ENCODE measurements at places on chromosomes 7 and 10.
A peak's percentile ranks its signal among the peaks of the same experiment; 100 is the strongest.

GRCh38 chr10:58637352-58637751 is 124.7 kb downstream of the BICC1 start:
- DNase-seq = no peak

- no peak for DNase-seq
These were observed 590 bp upstream of the CRTAC1 start for GRCh38 chr10:98030991-98031431.

DNA sequence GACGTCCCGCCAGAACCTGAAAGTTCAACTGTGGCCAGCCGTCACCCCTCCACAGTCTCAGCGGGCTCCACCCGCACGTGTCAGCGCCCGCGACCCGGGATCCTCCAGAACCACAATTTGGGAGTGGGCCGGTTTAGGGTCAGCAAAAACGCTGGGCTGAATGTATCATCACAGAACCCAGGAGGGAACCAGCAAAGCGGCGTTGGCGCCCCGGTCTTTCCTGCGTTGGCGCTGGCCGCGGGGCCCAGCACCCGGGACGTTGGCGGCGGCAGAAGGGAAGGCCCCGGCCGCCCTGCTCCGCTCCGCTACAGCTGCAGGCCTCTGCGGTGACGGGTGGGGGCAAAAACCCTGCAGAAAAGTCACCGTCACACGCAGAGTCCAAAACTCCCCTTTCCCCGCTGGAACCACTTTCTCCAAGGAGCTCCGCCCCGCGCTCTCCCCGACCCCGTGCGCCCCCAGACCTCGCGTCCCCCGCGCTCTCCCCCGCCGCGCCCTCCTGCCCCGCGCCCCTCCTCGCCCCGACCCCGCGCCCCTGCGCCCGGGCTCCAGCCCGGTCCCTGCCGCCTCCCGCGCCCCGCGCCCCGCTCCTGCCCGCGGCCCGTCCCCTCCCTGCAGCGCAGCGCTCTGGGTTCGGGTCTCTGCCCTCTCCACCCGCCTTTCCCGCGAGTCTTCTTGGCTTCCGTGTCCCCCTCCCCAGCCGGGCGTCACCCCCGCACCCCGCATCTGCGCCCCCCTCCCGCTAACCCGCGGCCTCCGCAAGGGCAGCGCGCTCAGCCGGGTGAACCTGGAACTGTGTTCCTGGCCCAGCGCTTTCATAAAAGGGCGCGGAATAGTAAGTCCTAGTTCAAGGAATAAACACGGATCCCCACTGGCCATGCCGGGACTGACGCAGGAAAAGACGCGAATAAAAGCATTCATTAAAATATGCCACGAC is 24.0 kb upstream of the RNF32 start:
- DNase-seq = no peak

DNA sequence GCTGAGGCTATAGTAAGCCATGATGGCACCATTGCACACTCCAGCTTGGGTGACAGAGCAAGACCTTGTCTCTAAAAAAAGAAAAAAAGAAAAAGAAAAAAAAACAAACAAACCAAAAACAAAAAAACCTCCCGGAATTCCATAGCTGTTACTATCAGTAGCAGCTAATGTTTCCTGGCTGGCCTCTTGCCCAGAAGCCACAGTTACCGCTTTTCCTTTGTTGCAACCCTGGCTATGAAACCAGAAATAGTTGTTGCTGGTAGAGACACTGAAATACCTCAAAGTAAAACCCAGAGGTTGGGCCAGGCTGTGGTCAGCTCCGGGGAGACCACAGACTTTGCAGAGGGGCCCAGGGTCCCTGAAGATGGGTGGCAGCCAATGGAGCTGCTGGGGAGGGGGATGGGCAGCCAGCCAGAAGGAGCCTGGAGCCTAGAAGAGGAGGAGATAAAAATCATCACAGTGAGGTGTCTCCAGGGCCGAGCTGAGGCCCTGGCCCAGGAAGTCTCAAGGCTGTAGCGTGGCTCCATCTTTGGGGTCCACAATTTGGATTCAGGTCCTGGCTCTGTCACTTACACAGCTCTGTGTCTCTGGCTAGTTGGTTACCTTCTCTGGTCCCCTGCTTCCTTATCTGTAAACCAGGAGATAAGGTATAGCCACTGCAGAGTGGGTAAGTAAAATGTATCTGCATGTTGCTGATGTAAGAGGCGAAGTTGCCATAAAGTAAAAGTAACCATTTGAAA is 3.4 kb upstream of the CHST12 start:
- DNase-seq = peak; percentile 89

- DNase-seq = no peak
These were observed 111.0 kb upstream of the PLXDC2 start for GRCh38 chr10:19705250-19705649.

DNA sequence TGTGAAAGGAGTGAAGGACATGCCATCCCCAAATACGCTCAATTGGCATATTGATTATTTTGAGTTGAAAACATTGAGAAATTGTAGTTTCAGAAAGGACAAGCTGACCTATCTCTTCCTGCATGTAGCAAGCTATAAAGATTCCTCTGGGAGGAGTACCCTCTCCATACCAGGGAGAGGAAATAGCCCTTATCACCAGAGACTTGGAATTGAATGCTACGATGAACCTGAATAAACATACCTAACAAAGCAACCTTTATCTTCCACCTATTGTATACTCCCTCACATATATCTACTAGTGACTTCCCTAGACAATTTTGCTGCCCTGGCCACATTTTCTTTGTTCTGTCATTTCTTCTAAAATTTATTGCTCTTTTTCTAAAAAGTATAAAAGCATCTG is 150.2 kb upstream of the EEPD1 start:
- DNase-seq = no peak

GRCh38 chr7:111043561-111043960 is 47.4 kb upstream of the LRRN3 start:
- DNase-seq = no peak

- peak; percentile 11 for DNase-seq
These were observed 96.6 kb downstream of the MKLN1 start for GRCh38 chr7:131424219-131424822.

- DNase-seq = no peak
These were observed 85.6 kb upstream of the MTPN start for GRCh38 chr7:136062625-136063325.

GRCh38 chr10:70681731-70682005 is 9.4 kb downstream of the ADAMTS14 start:
- DNase-seq = no peak

GRCh38 chr10:74194999-74195398 is 44.0 kb downstream of the ADK start:
- no peak for DNase-seq

GRCh38 chr7:15308821-15309220 is 253.0 kb downstream of the AGMO start:
- DNase-seq = no peak

DNA sequence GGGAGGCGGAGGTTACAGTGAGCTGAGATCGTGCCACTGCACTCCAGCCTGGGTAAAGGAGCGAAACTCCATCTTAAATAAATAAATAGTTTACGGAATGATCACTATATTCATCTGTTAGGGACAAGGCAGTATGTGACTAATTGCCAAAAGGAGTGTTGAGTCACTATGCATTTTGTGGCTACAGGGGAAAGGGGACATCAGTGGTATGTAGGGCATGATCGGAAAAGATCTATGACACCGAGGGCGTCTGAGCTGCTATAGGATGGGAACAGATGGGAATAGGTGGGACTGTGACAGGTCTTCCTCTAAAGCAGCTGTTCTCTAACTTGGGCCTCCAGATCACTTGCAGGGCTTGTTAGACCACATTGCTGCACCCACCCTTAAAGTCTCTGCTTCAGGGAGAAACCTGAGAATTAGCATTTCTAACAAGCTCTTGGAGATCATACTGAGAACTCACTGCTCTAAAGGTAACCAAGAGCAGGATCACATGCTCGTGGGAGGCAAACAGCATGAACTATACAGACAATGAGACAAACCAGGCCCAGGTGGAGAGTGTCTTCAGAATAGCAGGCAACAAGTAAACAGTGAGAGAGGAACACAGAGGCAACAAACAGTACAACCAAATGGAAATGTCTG is 65.1 kb upstream of the ITGA8 start:
- no peak for DNase-seq

DNA sequence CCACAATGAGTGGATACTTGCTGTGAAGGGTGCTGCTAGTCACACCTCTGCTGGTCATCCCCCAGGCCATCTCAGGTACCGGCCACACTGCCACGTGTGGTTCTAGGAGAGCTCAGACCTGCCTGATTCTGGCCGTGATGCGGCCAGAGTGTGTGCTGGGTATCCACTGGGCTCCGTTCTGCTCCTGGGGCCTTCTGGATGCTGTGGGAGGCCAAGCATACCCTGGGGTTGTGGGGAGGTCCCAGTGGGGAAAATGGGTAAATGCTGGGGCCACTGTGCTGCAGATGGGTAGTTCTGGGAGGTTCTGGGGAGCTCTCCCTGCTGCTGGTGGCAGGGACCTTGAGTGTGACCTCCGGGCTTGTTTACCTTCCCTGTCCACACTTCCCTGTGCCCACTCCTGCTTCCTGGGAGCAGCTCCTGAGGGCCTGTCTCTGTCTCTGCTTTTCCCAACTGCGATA is 318.4 kb downstream of the GLRX3 start:
- DNase-seq = no peak

GRCh38 chr10:75740541-75740940 is 309.1 kb downstream of the LRMDA start:
- no peak for DNase-seq

GRCh38 chr7:38669965-38670520 is 38.9 kb upstream of the AMPH start:
- DNase-seq = no peak

DNA sequence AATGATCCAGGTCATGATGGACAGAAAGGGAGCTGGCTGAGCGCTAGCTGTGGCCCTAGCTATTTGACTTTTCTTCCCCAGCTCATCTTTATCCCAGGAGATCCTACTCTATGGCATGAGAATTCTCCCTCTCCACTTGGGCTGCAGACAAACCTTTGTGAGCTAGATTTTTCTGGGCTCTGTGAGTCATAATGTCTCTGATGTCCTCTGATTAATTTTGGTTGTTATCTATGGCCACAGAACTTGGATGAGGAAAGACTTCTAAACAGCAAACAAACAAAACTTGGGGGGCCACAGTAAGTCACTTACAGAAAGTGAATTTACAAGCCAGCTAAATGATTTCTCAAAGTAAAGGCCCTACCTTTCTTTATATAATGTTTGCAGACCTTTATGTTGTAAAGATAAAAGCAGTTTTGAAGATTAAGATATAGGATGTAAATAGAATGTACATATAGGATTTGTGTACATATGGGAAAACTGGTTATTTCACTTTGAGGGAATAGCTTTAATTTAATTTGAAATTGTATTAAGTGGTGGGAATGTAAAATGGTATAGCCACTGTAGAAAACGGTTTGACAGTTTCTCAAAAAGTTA is 10.4 kb downstream of the ABLIM1 start:
- DNase-seq = no peak

DNA sequence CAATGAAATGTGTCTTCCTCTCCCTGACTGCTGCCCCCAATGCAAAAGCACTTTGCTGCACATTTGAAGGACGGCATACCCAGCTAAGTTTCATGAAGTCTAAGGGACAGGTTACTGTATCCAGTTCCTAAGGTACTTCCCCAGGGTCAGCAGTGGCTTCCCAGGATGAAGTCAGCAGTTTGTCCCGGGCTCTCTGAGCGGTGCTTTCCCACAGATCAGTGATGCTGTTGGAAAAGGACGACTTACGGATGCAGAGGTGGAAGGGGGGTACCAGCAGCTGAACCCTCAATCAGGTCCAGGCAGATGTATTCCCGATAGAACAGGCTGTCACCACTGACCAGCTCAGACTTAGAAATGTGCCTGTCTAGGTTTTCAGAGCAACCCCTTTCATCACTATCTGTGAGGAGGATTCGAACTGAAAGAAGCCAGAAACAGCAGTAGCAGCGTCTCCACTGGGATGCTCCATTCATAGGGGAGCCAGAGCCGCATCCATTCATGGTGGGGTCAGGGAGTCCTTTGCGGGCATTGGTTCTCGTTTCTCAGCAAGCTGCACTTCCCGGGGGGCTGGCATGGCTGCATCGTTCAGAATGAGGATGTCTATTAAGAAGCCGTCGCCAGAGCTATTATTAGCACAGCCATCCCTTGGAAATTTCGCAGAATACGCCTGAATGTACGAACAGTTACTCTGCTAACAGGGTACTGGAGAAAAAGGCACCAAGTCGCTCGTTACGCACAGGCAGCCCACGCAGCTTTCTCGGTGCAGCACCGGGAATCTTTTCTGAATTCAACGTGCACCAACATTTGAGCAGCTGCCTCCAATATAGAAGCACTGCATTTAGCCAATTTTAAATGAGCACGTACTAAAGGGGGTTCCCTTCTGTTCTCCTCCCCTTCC is 303.7 kb downstream of the PRPF18 start:
- DNase-seq = peak; percentile 44

GRCh38 chr10:123847686-123848432 is 43.7 kb downstream of the CPXM2 start:
- peak; percentile 12 for DNase-seq

DNA sequence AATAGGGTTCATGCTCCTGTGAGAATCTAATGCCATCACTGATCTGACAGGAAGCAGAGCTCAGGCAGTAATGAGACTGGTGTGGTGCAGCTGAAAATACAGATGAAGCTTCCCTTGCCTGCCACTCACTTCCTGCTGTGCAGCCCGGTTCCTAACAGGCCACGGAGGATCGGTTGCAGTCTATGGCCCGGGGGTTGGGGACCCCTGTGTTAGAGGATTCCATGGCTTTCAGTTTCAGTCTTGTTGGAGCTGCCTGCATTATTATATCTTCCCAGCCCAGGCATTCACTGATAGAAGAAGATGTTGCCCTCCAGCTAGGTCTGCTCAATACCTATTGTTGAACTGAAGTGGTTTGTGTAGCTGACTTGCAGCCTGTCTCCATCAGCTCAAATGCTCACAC is 1298.8 kb downstream of the TYW1 start:
- no peak for DNase-seq

DNA sequence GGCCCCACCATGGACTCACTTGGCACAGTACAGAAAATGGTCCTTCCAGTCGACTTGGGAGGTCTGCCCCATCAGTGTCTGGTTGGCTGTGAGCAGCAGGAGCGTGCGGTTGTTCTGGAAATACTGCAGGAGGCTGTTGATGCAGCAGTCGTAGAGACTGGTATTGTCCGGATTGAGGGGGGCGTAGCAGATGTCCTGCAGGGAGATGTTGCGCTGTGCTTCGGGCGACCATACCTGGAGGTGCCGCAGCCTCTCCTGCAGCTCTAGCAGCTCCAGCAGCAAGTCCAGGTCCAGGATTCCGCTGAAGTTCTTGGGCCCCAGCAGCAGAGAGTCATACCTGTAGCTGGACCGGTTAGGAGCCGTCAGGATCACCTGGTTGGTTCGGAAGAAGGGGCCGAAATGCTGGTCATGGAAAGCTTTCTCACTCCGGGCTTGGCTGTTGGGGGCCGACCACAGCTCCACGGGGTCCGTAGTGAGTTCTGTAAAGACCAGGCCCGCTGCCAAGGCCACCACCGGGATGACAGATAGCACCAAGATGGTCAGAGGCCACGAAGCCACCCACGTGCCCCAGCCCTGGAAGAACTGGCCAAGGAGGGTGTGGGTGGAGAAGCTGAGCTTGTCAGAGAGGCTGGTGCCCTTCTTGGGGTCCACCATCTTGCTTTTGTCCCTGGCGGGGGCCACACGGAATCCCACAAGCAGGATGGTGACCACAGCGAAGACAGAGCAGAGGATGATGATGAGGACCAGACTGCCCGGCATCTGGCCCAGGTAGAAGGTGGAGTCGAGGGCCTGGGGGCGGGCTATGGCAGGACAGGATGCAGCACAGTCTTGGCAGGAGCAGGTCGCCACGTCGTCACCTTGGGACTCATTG is 2.1 kb downstream of the NPC1L1 start:
- DNase-seq = no peak

GRCh38 chr7:135647755-135648154 is 14.6 kb upstream of the STMP1 start:
- DNase-seq = no peak
